Kasumi-1 (cell line): ENCODE measurements at places on chromosomes 5 and 9.

GRCh38 chr9:19641046-19641445, 147.8 kb downstream of the SLC24A2 start:
- DNase-seq, result peak; percentile 6

GRCh38 chr5:83011985-83012384, 65.2 kb downstream of the TMEM167A start:
- DNase-seq, result no peak

DNA sequence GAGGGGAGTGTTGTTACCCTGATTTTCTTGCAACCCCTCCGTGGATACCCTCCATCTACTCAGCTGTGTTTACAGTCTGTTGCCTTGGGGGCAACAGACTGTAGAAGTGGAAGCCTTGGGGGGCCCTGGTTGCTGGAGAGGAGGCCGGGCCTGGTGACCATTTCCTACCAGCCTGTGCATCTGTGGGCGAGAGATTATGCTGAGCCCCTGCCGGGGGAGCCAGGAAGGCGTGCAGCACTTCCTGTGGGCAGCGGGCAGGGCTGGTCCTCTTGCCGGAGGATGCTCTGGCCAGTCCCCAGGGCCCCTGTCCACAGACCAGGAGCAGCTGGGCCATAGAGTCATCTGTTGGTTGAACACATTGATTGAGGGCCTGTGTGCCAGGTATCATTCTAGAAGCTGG, 11.1 kb downstream of the ERGIC1 start:
- DNase-seq, result no peak

DNA sequence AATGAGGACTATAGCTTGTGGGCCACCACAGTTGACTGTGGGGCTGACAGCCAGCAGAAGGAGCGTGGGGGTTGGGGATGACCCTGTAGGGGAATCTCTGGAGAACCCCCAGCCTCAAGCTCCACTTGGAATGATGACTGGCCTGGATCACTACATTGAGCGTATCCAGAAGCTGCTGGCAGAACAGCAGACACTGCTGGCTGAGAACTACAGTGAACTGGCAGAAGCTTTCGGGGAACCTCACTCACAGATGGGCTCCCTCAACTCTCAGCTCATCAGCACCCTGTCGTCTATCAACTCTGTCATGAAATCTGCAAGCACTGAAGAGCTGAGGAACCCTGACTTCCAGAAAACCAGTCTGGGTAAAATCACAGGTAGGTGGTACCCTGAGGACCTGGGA, 128.4 kb upstream of the DMRT1 start:
- no peak for DNase-seq

- DNase-seq, result no peak
Observed at GRCh38 chr5:38642189-38642911, 85.9 kb upstream of the LIFR start.

DNA sequence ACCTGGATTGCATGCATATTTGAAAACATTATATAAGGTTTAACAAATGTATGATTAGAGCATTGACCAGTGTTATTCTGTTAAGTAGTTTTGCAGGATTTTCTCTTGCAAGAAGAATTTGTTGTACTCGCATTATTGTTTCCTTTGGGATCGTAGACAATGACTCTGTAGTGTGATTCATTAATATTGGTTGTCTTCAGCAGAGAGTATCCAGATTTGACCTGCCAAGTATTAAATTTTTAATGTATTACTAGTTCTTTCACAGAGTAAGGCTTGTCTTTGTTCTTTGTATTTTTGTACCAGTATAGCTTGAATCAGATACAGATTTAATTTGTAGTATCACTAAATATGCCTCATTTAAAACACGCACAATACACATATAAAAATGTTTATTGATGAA, 155.0 kb downstream of the PBX3 start:
- DNase-seq, result no peak
